ENCODE measurements at places on chromosomes 4 and X. TPM values are rescaled to one million over a fixed set of nuclear protein-coding genes. Genes with fewer than 3 reads are reported as not detected.

The HSFX3 gene
- not detected for total RNA-seq

The RXFP1 gene
- 0.14 TPM for total RNA-seq

The PGAM4 gene
- not detected for total RNA-seq

The DDX53 gene
- not detected for total RNA-seq

The POLN gene
- total RNA-seq: 3.6 TPM

The INTU gene
- 25.1 TPM for total RNA-seq

The FIP1L1 gene
- total RNA-seq: 50.9 TPM

The CHIC2 gene
- total RNA-seq: 38.2 TPM

The UNC5C gene
- total RNA-seq: 5.7 TPM

The KANTR gene
- 5.9 TPM for total RNA-seq

The TLR8 gene
- total RNA-seq: not detected

The SUPT20HL2 gene
- not detected for total RNA-seq

The CXCL11 gene
- total RNA-seq: 5.8 TPM

The MAGEB6 gene
- total RNA-seq: not detected

The NHSL2 gene
- 14.8 TPM for total RNA-seq

The USP27X gene
- 2.7 TPM for total RNA-seq

The GASK1B gene
- 25.8 TPM for total RNA-seq

The CNGA2 gene
- total RNA-seq: not detected

The SSX3 gene
- not detected for total RNA-seq

The ETNPPL gene
- not detected for total RNA-seq

The ACE2 gene
- total RNA-seq: not detected

The SPANXN4 gene
- total RNA-seq: not detected

The KCNIP4 gene
- total RNA-seq: 0.26 TPM

The PLXNA3 gene
- total RNA-seq: 117 TPM

The TCEAL5 gene
- 0.36 TPM for total RNA-seq

The ADGRG2 gene
- not detected for total RNA-seq

The VSIG1 gene
- total RNA-seq: not detected

The RBM10 gene
- 36.3 TPM for total RNA-seq

The PITX2 gene
- total RNA-seq: 4.2 TPM

The TKTL1 gene
- total RNA-seq: not detected

The TASL gene
- not detected for total RNA-seq

The CXCL13 gene
- not detected for total RNA-seq

The SSX1 gene
- total RNA-seq: not detected

The ARHGAP10 gene
- 23.4 TPM for total RNA-seq

The CXCL1 gene
- 11.4 TPM for total RNA-seq

Measured in astrocyte (in vitro differentiated cells and primary cell).